ENCODE measurements at places on chromosomes 6 and 20. TPM values are rescaled to one million over a fixed set of nuclear protein-coding genes. Genes with fewer than 3 reads are reported as not detected.

GRCh38 chr20:11917663-11918062 lies at the start of gene BTBD3:
TSS of gene BTBD3 (plus strand) at chr20:11917893. CDS start at chr20:11918276, 383 bp downstream.
- no peak for DNase-seq

TRAPPC3L gene
- not detected for total RNA-seq

DNA sequence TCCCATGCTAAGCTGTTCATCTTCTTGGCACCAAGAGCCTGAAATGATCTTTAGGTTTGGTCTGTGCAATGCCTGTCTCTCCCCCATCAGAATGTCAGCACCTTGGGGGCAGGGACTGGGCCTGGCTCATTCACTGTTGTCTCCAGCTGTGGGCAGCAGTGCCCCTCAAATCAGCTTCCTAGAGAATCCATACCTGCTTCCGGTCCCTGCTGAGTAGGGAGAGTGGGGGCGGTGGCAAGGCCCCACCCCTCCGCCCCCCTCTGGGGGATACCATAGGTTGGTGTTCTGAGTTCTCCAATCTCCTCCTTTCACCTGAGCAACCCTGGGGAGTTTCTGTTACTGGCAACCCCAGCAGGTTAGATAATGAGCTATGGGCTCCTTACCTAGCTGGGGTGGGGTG lies 19.2 kb upstream of the SPDEF start:
- no peak for DNase-seq

CST3 gene
- 515 TPM for total RNA-seq

GRCh38 chr6:33505548-33506370 lies 51.4 kb downstream of the ZBTB9 start:
- DNase-seq, result no peak

- DNase-seq, result peak; percentile 58
These were observed 560 bp downstream of the YTHDF1 start for GRCh38 chr20:63215101-63216040.

PSORS1C1 gene
- total RNA-seq, result 0.88 TPM

- DNase-seq, result no peak
These were observed 70.4 kb upstream of the SMIM28 start for GRCh38 chr6:138307352-138307751.

HAO1 gene
- not detected for total RNA-seq

DNA sequence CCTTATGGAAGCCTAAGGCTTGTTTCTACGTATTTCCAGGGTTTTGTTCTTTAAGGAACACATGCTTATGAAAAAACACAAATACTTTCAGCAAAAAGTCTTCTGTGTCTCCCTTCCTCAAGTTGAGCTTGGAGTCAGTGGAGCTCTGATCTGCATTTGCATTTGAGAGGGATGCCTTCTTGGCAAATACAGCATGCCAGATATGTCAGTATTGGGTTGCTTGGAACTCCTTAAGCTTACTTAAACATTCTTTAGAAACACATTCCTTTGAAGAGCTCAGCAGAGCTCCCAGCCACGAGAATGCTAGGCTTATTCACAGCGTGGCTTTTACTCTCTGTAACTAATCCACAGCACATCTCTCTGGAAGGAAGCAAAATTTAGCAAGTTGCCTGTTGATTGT lies 68.3 kb downstream of the ANKRD6 start:
- DNase-seq, result no peak

TUBB2B gene
- total RNA-seq, result 26.7 TPM

ZNF311 gene
- 1.1 TPM for total RNA-seq

PLCB4 gene
- 5.3 TPM for total RNA-seq

DNA sequence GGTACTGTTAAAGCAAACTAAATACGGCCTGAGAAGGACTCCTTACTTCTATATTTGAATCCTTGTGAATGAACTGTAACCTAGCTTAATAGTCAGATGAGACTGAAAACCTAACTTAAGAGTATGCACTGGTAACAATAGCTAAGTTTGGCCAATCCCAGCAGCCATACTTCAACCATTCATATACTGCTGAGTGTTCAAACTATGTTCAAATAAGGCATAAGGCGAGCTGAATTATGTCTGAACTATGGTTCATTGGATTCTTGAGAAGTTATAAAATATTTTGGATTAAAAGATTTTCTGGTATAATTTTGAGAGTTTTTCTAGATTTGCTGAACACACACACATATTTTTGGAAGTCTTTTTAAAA lies 2.2 kb downstream of the SMPDL3A start:
- DNase-seq, result no peak

DNA sequence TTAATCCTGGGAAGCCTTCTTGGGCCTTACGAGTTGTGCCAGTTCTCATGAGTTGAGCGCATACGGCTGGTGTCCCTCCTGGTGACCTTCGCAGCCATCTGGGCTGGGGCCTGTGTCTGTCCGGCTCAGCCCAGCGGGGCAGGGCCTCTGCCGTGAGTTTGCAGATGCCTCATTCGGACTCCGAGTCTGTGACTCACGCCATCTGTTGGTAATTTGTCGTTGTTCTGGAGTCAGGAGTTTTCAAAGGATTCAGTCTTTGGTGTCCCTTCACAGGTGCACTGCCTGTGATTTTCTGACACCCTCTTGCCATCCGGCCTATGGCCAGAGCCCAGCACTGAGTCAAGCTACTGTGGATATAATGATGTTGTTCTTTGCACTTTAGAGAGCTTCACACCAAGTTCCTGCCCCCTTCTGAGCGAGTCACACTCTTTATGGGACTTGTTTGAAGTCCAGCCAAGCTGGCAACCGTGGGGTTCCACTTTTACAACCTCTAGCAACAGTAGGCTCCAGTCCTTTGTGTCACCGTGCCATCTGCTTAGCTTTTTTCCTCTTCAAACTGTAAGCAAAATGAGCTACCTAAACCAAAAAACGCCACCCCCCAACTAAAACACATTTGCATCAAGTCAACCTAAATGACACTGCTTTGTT lies 175.6 kb downstream of the AIG1 start:
- DNase-seq, result peak; percentile 66

- DNase-seq, result peak; percentile 45
These were observed 441.0 kb upstream of the MARCKS start for GRCh38 chr6:113416170-113416569.

DNA sequence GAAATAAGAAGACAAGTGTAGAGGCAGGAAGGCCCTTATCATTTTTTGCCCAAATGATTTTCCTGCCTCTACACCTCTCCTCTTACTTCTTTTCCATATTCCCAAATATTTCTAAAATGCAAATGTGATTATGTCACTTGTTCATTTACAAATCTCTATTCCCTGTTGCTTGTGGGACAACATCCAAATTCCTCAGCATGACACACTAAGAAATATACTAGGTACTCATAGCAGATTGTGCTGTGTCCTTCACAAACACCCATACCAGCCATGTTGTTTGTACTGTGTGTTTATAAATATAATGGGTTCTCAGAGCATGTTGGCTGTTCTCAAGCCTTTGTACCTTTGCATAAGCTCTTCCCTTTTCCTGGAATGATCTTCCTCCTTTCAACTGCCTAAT lies 17.7 kb upstream of the FYN start:
- no peak for DNase-seq

CASS4 gene
- 2.5 TPM for total RNA-seq

- no peak for DNase-seq
These were observed 84.7 kb downstream of the ASXL1 start for GRCh38 chr20:32442630-32443373.
